Activated CD8-positive, alpha-beta T cell treated with anti-CD3 and anti-CD28 coated beads for 36 hours (primary cell): ENCODE measurements at places on chromosomes 12 and 14.

DNA sequence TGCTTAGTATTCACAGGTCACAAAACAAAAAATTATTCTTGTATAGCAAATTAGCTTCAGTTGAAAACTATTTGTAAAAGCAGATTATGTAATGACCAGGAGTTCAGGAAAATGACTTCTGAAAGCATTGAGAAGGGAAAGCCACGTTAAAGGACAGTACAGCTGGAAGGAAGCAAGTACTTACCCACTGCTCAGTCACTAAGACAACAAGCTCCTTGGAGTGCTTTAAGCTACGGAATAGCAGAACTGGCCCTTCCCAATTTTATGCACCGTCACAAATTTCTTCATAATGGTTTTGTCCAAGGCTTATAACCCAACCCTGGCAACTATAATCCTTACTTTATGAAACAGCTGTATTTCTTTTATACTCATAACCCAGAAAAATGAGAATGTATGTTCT, 13.0 kb upstream of the SNAPC1 start:
- H3K27ac ChIP-seq = no peak overlapping the region
- peak overlapping the region; percentile 93 for H3K4me3 ChIP-seq
- DNase-seq = no peak
- H3K4me1 ChIP-seq = peaks cover 33% of the 10 kb centered on the region
- no peaks in the 10 kb centered on the region for H3K27me3 ChIP-seq

- H3K27ac ChIP-seq = no peak overlapping the region
- no peaks in the 10 kb centered on the region for H3K4me1 ChIP-seq
- H3K27me3 ChIP-seq = peaks cover 3% of the 10 kb centered on the region
- no peaks in the 10 kb centered on the region for H3K36me3 ChIP-seq
- H3K4me3 ChIP-seq = no peak overlapping the region
These were observed 10.3 kb upstream of the SERPINA3 start for GRCh38 chr14:94601884-94602391.

GRCh38 chr14:29220072-29220471, 453.5 kb downstream of the FOXG1 start:
- H3K36me3 ChIP-seq = no peaks in the 10 kb centered on the region
- no peak for DNase-seq
- H3K4me1 ChIP-seq = no peaks in the 10 kb centered on the region
- no peaks in the 10 kb centered on the region for H3K27me3 ChIP-seq
- no peak overlapping the region for H3K4me3 ChIP-seq
- H3K27ac ChIP-seq = no peak overlapping the region

GRCh38 chr12:21248679-21249078, 86.0 kb downstream of the SLCO1A2 start:
- H3K36me3 ChIP-seq = no peaks in the 10 kb centered on the region
- H3K27me3 ChIP-seq = no peaks in the 10 kb centered on the region
- H3K27ac ChIP-seq = no peak overlapping the region
- no peak for DNase-seq
- no peak overlapping the region for H3K4me3 ChIP-seq
- H3K4me1 ChIP-seq = no peaks in the 10 kb centered on the region

- no peak overlapping the region for H3K27ac ChIP-seq
- H3K4me1 ChIP-seq = peaks cover 15% of the 10 kb centered on the region
- H3K36me3 ChIP-seq = no peaks in the 10 kb centered on the region
These were observed 435.1 kb downstream of the ZFP36L1 start for GRCh38 chr14:68357777-68358176.

DNA sequence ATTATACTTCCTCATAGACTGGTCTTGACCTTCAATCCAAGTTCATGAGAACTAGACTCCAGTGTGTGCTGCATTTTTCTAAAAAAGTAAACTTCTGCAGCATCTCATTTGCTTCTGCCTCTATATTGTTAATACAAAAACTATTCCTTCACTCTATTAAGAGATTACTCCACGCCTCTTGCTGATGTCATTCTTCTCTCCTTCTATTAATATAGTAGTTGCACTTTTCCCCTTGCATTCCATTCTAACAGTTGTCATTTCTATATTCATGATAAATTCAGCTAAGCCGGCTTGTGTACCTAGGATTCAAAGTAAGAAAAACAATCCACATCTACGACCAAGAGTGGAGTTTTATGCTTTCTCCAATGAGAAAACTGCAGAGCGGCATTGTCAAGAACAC, 480.4 kb upstream of the NOVA1 start:
- H3K27me3 ChIP-seq = no peaks in the 10 kb centered on the region
- no peaks in the 10 kb centered on the region for H3K36me3 ChIP-seq
- no peak overlapping the region for H3K4me3 ChIP-seq
- no peak overlapping the region for H3K27ac ChIP-seq
